ENCODE measurements at places on chromosomes 1 and 21.

- no peak for DNase-seq
Measured at GRCh38 chr1:29698033-29698432, 461.7 kb downstream of the PTPRU start.

GRCh38 chr1:236079703-236080102 lies 14.8 kb upstream of the NID1 start:
- DNase-seq, result no peak

DNA sequence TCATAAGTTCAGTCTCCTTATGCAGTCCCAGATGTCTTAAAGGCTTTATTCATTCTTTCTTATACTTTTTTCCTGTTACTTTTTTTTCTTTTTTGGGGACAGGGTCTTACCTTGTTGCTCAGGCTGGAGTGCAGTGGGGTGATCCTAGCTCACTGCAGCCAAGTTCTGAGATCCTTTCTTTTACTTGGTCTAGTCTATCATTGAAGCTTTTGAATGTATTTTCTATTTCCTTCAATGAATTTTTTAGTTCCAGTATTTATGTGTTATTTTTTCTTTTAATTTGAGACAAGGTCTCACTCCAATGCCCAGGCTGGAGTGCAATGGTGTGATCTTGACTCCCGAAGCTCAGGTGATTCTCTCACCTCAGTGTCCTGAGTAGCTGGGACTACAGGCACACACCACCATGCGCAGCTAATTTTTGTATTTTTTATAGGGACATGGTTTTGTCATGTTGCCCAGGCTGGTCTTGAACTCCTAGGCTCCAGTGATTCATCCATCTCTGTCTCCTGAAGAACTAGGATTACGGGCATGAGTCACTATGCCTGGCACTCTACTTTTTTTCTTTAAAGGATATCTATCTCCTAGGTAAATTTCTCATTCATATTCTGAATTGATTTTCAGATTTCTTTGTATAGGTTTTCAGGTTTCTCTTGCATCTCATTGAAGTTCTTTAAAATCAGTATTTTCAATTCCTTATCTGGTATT lies 26.1 kb upstream of the GTF2B start:
- DNase-seq, result no peak

DNA sequence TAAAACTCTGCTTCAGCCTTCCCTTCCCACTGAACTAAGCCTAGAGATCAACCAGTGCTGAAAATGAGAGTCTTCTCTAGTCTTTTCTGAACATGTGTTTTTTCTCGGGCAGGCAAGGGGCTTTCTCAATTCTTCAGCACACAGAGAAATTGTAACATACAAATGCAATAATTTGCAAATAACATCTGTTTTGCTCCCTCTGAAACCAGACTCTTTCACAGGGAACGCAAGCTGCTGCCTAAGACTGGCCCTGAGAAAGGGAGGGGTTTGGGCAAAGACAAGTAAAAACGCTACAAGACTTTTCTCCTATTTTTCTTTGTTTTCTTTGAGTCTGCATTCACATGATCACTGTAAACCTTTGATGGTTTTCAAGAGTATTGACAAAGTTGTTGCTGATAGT lies 39.6 kb upstream of the VN1R5 start:
- no peak for DNase-seq

DNA sequence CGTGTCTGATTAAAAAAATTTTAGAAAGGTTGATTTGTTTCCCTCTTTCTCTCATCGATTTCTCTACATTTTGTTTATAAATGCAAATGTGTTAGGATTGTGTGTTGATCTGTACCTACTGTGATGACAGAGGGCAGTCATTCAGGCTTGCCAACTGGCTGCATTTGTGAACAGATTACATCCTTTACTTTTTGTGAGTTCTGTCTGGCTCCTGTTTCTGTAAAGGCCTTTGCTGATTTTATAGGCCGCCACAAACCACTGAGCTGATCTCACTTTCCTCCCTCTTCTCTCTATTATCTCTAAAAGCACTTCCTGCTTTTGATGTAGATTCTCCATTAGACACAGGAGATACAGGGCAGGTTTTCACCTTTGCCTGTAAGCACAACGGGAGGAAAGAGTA lies 106.8 kb downstream of the ESRRG start:
- DNase-seq, result no peak

GRCh38 chr1:193590102-193590501 lies 403.7 kb upstream of the B3GALT2 start:
- DNase-seq, result no peak

- no peak for DNase-seq
Measured at GRCh38 chr1:91754348-91754747, 131.6 kb downstream of the TGFBR3 start.

DNA sequence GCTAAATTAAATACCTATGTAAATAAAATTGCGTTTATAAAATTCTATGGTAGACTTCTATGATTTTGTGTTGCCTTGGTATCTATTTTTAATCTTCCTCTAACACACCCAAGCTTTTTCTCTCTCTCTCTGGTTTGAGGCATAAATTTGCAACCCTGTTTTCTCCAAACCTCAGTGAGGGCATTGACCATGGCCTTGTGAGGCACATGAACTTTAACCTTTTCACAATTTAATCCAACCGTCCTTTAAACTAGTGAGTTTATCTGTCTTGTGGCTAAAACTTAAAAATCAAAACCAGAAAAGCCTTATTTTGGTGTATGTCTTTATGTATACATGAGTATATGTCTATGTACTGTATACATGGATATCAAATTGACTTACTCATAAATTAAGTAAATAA lies 746.6 kb upstream of the B3GALT2 start:
- no peak for DNase-seq

GRCh38 chr1:228010921-228011320 lies 4.1 kb downstream of the WNT3A start:
- no peak for DNase-seq

DNA sequence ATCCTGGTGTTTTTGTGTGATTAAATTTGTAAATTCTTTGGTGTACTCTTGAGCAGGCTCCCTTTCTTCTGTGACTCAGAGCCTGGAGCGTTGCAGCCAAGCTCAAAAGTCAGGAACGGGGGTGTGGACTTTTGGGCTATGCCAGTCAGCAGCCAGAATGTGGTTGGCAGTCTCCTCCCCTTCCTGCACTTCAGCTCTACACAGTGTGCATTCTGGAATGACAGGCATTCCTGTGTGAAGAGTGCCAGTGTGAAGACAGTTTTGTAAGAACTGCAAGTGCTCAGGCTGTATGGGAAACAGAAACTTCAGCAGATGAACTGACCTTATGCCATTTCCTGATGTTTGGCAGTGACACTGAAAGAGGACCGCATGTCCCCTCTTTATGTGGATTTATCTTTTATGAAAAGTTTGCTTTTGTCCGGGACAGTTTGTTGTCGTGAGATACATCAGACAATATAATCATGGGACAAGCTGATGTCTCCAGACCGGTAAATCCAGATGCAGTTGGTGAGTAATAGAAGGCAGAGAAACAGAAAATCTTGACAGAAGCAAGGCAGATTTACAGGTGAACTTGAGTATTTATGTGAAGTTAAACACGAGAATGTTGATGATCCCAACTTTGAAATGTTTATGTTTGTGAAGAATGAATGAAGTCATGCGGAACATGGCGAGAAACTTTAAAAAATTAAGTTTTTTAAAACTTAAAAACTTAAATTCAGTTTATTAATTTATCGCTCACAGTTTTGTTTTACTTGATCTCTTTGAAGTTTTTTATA lies 67.7 kb upstream of the RCC1 start:
- no peak for DNase-seq

DNA sequence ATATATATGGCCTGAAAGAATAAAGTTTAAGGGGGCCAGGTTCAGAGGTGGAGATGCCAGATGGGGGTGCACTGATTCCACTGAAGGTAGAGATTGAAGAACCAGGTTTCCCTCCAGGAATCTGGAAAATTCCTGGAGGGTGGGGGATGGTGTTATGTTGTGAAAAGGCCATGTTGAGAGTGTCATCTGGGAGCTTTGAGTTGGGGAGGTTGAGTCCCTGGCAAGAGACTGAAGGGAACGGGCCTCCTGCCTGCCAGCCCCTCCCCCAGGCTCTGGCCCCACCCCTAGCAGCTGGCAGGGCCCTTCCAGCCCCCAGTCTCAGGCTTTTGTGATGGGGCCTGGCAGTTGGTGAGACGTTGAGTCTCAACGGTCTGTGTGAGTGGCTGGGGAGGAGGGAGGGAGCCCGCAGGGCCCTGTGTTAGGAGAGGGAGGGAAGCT lies 4.1 kb downstream of the PTPRU start:
- no peak for DNase-seq

DNA sequence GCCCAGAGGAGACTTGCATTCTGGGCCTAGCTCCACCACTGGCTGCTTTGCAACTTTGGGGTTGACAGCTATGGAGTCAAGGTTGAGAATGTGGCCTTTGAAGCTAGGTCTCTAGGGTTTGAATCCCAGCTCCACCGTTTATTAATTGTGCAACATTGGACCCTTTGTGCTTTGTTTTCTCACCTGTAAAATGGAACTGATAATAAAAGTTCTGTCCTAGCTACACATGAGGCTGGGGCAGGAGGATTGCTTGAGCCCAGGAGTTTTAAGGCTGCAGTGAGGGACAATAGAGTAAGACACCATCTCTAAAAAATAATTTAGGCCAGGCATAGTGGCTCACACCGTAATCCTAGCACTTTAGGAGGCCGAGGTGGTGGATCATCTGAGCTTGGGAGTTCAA lies 15.2 kb upstream of the LMNA start:
- no peak for DNase-seq

- no peak for DNase-seq
Measured at GRCh38 chr1:197448121-197448779, 180.2 kb downstream of the CRB1 start.

- DNase-seq, result no peak
Measured at GRCh38 chr1:184078564-184079249, 27.2 kb downstream of the TSEN15 start.

GRCh38 chr1:18018366-18018765 lies 89.2 kb upstream of the IGSF21 start:
- no peak for DNase-seq

GRCh38 chr1:172977296-172978017 lies 73.3 kb downstream of the TNFSF18 start:
- DNase-seq, result no peak

DNA sequence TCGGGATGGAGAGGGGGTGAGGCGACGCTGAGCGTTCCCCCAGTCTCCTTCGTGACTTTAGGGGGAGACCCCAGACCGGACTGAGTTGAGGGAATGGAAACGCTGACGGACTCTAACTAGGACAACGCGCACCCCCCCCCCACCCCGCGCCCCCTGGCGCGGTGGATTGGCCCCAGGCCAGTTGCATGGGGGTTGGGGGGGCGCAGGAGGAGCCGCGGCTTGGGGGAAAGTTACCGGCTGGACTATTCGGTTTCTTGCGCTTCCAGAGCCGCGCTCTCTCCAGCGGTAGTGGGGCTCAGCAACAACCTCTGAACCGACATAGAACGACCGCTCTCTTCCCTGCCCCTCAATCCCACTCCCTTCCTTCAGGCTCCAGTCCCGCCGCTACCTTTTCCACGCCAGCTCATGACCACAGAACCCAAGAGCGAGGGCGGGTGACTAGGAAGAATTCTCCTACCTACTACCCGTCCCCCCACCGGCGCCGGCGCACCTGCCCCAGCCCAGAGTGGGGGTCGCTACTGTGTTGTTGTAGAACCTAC lies 694 bp downstream of the ZBTB7B start:
- DNase-seq, result no peak

DNA sequence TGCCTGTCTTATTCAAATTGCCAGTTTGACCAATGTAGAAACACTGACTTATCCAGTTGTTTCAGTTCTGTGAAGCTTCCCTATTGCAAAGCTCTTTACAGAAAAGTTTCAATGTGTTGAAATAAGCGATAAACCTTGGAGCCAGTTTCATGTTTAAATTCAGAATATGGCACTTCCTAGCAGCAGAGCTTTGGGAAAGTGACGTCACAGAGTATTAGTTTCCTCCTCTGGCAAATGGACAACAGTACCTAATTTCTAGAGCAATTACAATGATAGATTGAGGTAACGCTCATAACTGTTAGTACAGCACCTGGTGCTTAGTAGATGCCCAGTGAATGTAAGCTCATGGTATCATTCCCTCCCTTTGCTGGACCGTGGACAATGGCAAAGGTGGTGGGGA lies 527.5 kb upstream of the DAB1 start:
- DNase-seq, result no peak

DNA sequence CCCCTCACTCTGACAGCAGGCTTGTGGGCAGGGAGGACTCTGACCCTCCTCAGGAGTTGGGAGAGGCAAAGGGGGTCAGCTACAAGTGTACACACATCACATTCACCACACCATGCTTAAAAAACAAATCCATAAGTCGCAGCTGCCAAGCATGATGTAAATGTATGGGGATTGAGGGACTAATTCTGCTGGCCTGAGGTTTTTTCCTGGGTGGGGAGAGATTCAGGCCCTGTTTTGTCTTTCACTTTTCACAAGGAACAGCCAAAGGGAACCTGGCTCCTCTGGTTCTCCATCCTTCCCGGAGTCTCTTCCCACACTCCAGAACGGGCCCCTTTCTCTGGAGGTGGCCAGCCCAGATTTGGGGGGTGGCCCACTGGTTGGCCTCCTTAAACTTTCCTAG lies 1.3 kb upstream of the MTARC2 start:
- no peak for DNase-seq

DNA sequence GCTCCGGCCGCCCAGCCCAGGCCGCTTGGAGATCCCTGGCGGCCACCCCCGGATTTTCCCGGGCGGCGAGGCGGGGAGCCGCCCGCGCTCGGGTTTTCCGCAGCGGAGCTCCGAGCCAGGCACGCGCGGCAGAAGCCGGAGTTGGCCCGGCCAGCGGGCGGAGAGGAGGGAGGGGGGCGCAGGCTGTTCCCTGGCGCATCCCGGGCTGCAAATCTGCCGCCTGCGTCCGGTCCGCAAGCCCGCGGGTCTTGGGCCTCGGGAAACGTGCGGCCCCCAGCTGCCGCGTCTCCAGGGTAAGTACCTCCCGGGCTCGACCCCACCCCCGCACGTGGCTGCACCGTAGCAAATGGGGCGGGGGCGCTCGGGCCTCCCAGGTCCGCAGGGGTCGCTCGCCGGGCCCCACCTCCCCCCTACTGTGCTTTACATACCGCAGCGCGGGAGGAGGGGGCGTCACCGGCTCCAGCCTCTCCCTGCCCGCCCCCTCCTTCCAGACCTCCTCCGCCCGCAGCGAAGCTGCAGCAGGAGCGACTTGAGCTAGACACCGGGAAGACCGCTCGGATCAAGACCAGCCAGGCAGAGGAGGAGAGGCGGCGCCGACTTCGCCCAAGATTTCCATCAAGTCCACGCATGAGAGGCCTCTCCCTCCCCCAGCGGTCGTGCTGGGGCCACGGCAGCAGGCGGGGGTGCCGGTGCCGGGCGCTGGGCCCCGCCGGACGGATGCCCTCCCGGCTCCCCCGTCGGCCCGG lies 1.6 kb downstream of the TMEM200B start:
- no peak for DNase-seq
